ENCODE measurements at places on chromosomes 6 and 20. TPM values are rescaled to one million over a fixed set of nuclear protein-coding genes. Genes with fewer than 3 reads are reported as not detected.

- no peak for DNase-seq
Observed at GRCh38 chr6:34414999-34415858, 10.6 kb downstream of the RPS10 start.

SAMD10 gene
- total RNA-seq = 0.19 TPM

DNAH8 gene
- 0.09 TPM for total RNA-seq

GRCh38 chr6:37239950-37240713 lies 17.4 kb upstream of the TBC1D22B start:
- no peak for DNase-seq

SMLR1 gene
- not detected for total RNA-seq

DNA sequence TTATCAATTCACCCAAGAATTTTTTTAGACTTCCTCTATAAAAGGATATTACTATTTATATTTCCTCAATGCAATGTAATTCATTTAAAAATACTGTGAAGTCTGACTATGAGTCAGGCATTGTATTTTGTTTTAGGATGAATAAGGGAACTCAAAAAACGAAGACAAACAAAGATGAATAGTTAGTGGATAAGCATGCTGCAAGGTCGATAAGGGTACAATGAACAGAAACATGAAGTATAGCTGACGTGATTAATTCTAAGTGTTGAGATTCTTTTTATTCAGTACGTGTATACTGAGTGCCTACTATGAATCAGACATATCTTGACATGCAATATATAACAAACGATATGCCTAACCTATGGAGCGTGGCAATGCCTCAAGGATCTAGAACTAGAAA lies 105.4 kb downstream of the PDE10A start:
- DNase-seq = no peak

DNA sequence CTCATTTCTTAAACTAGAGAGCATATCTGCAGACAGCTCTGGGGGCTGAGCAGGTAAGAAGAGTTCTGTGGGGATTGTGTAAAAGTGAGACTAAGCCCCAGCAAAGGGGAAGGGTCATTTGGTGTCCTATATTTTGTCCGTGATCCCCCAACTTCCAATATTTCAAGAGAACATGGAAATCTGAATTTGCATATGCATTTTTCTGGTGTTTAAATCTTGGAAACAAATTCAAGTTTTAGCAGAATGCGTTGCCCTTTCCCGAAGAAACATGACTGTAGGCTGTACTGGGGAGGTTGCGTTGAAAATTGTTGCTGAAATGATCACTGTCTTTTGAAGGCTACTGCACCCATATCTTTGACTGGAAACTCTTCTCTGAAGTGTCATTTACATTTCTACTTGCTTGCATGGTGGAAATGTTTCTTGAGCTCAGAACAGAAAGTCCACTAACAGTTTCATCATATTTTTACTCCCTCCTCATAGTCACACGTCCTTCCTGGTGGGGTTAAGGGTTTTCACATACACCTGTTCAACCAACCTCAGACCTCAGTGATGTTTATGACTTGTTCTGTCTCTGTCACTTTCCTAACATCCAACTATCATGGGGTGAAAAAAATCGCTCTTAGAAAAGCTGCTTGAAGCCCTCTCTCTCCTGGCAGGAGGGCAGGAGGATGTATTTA lies 140.3 kb downstream of the BCAS1 start:
- no peak for DNase-seq

Measured in neural progenitor cell (in vitro differentiated cells).